ENCODE measurements at places on chromosomes 1 and 21. TPM values are rescaled to one million over a fixed set of nuclear protein-coding genes. Genes with fewer than 3 reads are reported as not detected.

The TOE1 gene
- total RNA-seq = 11.8 TPM

The CD101 gene
- total RNA-seq = 1.1 TPM

The CLEC20A gene
- total RNA-seq = not detected

The HSF2BP gene
- total RNA-seq = 2.0 TPM

The C1QA gene
- total RNA-seq = 64.0 TPM

The KDF1 gene
- 15.7 TPM for total RNA-seq

The NMNAT2 gene
- 0.99 TPM for total RNA-seq

The TAS1R1 gene
- total RNA-seq = not detected

The TP73 gene
- total RNA-seq = 3.7 TPM

The KRTAP10-11 gene
- total RNA-seq = not detected

The GBP7 gene
- not detected for total RNA-seq

The FAM229A gene
- total RNA-seq = 5.5 TPM

The GADD45A gene
- 50.8 TPM for total RNA-seq

The C1orf87 gene
- total RNA-seq = not detected

The RXFP4 gene
- total RNA-seq = not detected

The CHI3L2 gene
- total RNA-seq = 4.6 TPM

The OLFML3 gene
- 43.5 TPM for total RNA-seq
